ENCODE measurements at places on chromosomes 11 and 22.

GRCh38 chr22:19942157-19943081 is 801 bp upstream of the TXNRD2 start:
- DNase-seq: peak; percentile 25

DNA sequence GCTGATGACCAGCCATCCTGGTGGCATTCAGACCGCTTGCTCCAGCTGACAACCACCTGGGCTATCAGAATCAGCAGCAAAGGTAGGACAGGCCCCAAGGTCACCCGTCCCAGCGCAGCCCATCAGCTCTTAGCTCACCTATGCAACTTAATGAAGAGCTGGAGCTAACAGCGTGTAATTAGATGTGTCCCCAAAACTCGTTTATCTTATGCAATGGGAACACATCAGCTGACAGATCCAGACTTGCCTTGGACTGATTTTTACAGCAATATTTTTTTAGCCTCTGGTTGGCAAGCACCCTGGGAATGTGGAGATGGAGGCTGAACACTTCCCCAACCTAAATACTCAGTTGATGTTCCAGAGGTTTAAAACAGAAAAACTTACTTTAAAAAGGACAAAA is 76.0 kb downstream of the PACSIN2 start:
- no peak for DNase-seq

GRCh38 chr11:126079621-126080124 is 17.0 kb upstream of the CDON start:
- no peak for DNase-seq

- DNase-seq: peak; percentile 15
Observed at GRCh38 chr22:22037740-22038139, 55.2 kb upstream of the TOP3B start.

DNA sequence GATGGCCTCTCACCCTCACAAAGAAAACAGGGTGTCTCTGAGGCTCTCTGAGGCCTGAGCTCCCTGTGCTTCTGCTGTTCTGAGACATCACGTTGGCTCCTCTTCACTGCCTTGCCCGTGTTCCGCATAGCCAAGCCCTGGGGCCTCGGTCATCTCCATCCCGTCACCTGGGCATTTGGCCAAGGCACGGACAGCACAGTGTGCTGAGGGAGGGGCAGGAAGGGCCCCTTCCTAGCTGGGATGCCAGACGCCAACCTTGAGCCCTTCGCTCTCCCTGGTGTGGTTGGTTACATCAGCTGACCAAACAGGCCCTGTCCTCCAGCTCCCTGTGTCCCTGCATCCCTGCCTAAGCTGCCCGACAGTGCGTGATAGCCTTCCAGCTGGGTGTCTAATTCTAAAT is 25.9 kb downstream of the MOV10L1 start:
- DNase-seq: no peak

DNA sequence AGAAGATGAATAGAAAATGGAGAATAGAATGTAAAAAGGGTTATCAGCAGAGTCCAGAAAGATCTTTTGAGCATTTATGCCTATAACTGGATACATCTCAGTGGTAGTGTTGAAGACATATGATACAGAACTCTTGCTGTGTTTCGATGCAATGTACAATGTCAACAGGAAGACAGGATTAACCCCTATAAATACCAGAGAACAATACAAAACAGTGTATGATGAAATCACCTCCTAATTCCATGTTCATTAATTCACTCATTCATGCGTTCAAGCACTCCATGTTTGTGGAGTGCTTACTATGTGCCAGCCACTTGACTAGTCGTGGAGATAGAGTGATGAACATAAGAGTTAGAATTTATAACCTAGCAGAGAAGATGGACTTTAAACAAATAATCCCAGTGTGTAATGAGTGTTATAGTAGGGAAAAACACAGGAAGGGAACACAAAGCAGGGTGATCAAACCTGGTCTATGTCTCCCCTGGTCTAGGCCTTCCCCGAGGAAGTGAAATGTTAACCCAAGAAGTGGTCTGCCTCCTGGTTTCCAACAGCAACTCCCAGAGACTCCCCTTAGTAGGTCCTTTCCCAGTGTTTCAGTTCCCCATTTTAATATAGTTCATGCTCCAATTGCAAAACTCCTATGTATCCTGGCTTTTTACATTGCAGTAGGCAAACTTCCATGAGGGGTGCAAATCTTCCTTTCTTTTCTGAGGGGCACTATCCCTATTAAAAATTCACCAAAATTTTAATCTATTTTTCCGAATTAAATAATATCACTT is 9.1 kb upstream of the SESN3 start:
- DNase-seq: no peak

Data from kidney glomerular epithelial cell (primary cell).